ENCODE measurements at places on chromosomes 4 and X.

DNA sequence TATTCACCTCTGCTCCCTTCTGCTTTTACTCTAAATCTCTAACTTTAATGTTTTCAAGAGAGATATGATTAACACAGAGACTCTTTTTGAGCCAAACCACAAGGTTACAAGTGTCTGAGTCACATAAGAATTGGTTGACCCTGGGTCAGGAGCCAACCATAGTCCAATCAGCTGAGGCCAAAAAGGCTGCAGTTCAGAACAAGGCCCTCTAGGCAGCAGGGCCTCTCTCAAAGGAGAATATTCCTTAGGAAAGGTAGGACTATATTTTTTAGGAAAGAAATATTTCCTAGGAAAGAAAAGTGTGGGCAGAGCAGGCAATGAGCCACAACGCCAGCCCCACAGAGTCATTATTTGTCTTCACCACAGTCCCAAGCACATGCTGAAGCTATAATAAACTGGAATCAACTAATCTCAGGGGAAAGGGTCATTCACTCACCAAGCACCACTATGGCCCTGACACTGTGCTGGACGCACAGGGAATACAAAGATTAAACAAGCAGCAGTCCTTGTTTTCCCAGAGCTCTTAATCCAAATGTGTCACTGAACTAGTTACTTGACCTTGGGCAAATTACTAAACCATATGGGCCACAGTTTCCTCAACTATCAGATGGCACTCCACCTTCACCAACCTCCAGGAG, 2.2 kb downstream of the ATP8A1 start:
- DNase-seq = no peak

- no peak for DNase-seq
Observed at GRCh38 chrX:44705817-44706551, 137.8 kb upstream of the DUSP21 start.

DNA sequence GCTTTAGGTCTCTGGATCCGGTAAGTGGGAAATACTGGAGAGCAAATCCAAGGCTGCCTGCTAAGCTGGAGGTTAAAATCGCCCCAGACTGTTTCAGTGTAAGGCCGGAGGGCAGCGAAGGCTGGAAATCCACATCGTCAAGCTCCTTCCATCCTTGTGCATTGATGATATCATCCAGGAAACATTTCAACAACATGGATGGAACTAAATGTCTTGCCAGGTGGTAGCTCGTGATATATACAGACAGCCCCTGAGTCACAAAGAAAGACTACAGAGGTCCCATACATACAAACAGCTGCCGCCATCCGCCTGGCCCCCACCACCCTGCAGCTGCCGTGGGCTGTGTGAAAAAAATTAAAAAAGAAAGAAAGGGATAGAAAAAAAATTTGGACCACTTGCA, 148.9 kb upstream of the RBPJ start:
- no peak for DNase-seq

- no peak for DNase-seq
Observed at GRCh38 chr4:17288151-17288550, 223.7 kb downstream of the QDPR start.

GRCh38 chr4:184395971-184396391, 78.4 kb downstream of the IRF2 start:
- DNase-seq = no peak

GRCh38 chr4:168490711-168491110, 6.1 kb upstream of the PALLD start:
- no peak for DNase-seq

DNA sequence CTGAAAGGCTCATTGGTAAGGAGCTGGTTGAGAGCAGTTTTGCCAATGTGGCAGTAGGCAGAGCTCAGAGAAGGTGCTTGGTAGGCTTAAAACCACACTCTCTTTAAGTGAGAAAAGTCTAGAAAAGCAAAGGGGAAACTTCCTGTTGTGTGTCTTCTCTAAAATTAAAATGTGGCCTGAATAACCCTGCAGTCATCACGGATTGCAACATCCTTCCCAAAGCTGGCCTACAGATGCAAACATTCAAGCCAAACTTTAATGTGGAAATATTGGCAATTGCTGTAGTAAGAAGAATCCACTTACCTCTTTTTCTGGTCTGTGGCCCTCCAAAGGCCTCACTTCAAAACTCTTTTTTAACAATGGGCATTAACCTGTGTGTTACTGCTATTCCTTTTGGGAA, 348.5 kb downstream of the OPHN1 start:
- DNase-seq = no peak

- no peak for DNase-seq
Observed at GRCh38 chr4:109675181-109675580, 28.1 kb downstream of the CASP6 start.

DNA sequence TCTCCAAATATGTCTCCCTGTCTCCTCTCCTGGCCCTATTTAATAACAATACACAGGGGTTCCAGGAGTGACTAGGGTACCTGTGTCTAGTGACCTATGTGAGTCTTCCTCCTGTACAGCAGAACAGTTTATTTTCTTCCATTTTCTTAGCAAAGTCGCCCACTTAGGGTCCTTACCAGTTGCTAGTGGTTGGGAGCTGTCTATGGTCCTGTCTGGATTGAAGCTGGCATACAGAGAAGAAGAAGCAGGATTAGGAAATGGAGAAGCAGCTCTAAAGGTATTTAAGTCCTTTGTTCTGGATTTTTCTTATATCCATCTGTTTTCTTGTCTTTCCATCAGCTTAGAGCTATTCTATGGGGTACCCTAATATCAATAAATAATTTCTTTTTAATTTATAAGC, 587.1 kb upstream of the CPEB2 start:
- no peak for DNase-seq

GRCh38 chr4:10092481-10093270, 23.9 kb downstream of the WDR1 start:
- DNase-seq = no peak

- DNase-seq = no peak
Observed at GRCh38 chr4:53782458-53782845, 191.2 kb upstream of the LNX1 start.

DNA sequence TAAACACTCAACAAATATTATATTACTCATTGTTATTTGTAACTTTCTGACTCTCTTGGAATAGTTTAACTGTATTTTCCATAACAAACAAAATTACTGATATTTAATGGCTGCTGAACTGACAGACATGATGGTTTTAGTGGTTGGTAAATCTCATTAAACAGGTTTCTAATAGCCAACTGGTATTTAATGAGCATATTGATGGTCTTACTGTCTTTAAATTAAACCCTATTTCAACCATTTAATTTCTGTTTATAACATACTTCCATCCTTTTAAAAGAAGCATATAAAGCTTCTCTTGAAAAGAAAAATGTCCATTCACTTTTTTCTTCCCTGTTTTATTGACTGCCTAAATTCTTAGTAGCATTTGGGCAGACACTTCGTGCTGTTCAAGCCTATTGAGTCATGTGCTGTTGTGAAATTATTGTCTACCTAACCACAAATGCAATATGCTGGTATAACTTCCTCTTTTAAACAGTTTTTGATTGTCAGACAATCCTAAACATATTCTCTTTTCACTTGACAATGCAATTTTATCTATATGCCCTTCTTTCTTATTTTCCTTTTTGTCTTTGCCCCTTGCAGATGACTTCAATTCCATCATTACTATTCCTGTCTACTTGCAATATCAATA, 163.9 kb upstream of the SLC7A11 start:
- DNase-seq = no peak

GRCh38 chr4:161247831-161248230, 916.0 kb downstream of the FSTL5 start:
- no peak for DNase-seq

DNA sequence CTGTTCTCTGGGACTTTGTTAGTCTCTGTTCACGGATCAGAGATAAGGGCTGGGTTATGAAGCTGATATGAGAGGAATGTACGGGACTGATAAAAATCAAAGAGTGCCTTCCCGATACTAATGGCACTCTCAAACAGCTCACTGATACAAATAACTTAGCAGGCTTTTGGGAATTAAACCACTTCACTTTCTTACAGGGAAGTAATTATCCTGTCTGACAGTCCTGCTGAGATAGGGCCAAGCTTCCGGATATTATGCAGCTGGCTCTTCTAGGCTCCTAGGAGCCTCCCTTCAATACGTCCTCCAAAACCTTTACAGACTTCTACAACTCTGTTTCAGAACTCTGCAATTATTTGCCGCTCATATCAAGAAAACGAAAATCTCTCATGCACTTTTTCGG, 418.0 kb downstream of the NLGN4X start:
- no peak for DNase-seq

DNA sequence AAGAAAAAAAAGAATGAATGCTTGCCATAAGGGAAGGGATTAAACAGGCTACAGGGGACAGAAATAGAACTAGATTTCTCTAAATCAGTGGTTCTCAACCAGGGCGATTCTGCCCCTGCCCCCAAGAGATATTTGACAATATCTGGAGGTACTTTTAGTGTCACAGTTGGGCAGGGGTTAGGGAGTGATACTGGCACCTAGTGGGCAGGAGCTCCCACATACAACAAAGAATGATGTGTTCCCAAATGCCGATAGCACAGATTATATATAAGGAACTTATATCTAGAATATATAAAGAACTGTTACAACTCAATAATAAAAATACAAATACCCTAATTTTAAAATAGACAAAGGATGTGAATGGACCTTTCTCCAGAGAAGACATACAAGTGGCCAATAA, 14.7 kb downstream of the S100G start:
- no peak for DNase-seq

DNA sequence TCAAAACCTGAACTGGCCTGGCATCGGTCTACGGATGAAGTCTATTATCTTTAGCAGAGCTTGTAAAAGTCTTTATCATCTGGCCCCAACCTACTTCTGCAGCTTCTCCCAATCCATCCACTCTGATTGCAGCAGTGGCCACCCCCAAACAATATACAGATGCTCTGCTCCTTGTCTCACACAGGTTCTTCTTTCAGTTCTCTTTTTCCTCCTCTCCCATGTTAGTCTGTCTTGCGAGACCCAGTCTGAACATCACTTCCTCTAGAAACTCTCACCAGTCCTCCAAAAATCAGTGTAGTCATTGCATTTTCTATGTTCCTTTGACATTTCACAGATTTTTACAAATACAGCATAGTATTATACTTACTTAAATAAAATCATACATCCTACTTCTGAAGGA, 163.0 kb downstream of the FRMPD4 start:
- DNase-seq = no peak

- DNase-seq = no peak
Observed at GRCh38 chr4:159018062-159018629, 84.7 kb upstream of the RAPGEF2 start.

DNA sequence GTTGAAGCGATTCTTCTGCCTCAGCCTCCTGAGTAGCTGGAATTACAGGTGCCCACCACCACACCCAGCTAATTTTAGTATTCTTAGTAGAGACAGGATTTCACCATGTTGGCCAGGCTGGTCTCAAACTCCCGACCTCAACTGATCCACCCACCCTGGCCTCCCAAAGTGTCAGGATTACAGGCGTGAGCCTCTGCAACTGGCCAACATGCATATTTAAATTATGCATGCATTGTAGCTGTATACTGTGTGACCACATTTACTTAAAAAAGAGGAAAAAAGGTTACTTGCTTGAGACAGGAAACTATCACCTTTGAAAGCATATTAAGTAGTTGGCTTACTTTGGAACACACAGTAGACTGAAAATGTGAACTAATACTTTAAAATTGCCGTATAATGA, 29.5 kb downstream of the METTL14 start:
- no peak for DNase-seq

DNA sequence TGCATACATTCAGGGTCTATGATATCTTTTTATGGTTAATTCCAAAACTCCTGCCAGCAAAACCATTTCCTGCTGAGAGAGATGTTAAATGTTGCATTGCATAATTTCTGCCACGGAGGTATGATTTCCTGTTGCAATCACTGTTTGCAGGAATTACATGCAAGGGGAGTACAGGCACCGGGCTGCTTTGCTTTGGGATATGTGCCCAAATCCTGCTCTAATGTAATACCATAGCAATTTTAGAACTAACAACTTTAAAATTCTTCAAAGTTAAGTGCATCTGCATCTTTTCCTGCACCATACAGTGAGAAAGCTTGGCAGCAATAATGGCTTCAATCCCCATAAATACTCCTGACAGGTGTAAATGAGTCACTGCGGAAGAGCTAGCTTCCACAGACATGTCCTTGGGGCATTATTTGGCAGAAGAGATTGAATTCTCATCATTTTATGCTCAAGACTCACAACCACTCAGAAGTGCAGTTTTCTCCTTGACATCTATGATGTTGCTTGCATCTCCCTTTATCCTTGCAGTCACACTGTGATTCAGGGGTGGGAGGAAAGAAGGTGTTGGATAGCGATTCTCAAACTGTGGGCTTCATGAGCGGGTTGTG, 29.6 kb downstream of the TRIM2 start:
- DNase-seq = no peak

DNA sequence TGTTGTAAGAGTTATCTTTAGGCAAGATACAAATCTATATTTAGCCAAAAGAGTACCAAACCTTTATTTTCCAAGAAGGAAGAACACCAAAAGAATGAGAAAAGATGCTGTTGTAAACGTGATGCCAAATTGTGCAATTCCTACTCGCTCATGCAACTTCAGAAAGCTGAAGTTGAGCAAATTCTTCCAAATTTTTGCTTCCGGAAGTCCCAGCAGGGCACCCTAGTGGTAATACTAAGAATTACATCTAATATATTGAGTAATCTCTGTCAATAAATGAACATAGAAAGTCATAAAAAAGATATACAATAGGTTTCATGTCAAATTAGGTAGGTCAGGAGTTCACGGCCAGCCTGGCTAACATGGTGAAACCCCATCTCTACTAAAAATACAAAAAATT, 36.0 kb upstream of the SMARCAD1 start:
- no peak for DNase-seq

GRCh38 chr4:52943677-52944076, 81.6 kb downstream of the RASL11B start:
- DNase-seq = no peak

GRCh38 chrX:149286940-149287349, 218.2 kb downstream of the IDS start:
- peak; percentile 3 for DNase-seq

DNA sequence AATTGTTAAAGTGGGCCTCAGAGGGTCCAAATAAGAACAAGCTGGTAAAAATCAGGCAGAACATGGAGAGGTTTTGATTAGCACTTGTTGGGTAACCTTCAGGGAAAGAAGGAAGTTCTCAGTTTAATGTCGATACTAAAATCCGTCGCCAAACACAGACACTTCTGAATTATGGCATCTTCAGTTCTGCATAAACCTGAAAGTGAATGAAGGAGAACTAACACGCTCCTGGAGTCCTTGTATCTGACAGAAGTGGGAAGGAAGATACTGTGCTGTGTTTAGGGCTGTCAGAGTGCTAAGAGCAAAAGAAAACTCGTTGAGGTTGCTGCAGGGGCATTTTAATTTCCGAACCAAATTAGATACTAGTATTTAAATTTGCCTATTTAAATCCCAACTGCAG, 106.2 kb downstream of the TMA16 start:
- no peak for DNase-seq

Measured in activated CD4-positive, alpha-beta T cell treated with anti-CD3 and anti-CD28 coated beads, Interleukin-2, amount 50 U/mL, for 4 hours (primary cell).